CD4-positive, alpha-beta T cell treated with Interleukin-15 for 4 hours (primary cell): ENCODE measurements at places on chromosomes 16 and 17.
A peak's percentile ranks its signal among the peaks of the same experiment; 100 is the strongest.

DNA sequence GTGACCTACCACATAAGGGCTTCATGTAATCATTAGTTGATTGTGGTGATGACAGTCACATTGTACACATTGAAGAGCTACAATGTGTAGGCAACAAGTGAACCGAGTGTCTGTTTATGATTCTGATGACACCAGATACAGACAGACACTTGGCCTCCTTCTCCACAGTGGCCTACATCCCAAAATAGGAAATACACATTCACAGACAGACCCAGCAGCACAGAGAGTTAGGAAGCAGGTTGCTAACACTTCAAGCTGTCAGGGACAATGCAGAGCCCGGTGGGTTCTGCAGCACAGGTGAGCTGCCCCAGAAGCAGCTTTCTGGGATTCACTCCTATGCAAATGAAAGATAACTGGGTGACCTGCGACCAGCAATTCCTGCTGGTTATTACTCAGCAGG, 72.2 kb downstream of the CDH11 start:
- DNase-seq: no peak

DNA sequence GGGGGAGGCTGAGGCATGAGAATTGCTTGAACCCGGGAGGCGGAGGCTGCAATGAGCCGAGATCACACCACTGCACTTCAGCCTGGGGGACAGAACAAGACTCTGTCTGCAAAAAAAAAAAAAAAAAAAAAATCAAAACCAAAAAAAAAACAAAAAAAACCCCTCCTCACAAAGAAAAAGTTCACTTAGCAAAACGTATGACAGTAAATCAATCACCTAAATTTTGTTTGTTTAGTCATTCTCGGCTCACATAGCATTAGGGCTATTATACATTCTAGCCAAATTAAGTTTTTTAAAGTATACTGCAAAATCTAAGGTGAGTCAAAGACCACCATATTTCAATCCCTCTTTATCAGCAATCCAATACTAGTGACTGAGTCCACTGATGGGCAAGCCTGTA, 5.7 kb downstream of the ZNF652 start:
- no peak for DNase-seq

DNA sequence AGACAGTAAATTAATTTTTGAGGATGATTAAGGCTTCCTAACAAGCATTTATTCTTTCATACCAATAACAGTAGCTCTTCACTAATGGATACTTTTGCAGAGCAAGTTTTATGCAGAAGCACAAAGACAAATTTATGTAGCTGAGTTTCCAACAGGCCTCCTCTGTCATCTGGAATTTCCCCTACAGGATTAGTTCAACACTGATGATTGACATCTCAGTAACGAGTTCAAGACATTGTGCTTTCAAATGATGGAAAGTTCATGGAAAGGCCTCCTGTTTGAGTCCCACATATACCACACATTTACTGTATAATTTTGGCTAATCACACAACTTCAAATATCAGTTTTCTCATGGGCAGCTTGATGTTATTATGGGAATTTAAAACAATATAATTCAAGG, 40.6 kb downstream of the ABCA10 start:
- DNase-seq: no peak

DNA sequence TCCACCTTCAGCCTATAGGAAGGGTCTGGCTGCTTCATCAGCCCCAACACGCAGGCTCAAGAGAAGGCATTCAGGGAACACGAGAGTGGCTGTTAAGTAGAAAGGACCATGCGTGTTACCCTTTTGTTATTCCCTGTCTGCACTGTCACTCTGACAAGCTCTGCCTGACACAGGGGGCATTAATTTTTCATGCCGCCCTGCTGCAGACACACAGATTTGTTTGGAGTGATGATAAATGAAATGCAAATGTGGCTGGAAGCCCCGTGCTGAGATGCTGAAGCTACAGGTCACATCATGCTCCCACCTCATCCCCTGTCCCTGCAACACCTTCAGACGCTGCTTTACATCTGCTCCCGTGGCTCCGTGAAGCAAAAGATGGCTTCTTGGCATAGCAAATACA, 97.7 kb downstream of the USP31 start:
- no peak for DNase-seq

DNA sequence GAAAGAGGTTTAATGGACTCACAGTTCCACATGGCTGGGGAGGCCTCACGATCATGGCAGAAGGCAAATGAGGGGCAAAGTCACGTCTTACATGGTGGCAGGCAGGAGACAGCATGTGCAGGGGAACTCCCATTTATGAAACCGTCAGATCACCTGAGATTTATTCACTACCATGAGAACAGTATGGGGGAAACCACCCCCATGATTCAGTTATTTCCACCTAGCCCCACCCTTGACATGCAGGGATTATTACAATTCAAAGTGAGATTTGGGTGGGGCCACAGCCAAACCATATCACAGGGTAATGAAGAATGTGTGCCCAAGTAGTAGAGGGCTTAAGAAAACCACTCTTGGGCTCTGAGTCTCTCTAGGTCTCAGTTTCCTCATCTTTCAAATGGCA, 85.1 kb downstream of the PRKCB start:
- no peak for DNase-seq

- no peak for DNase-seq
These were observed 59.1 kb upstream of the INTS2 start for GRCh38 chr17:61986898-61987297.

DNA sequence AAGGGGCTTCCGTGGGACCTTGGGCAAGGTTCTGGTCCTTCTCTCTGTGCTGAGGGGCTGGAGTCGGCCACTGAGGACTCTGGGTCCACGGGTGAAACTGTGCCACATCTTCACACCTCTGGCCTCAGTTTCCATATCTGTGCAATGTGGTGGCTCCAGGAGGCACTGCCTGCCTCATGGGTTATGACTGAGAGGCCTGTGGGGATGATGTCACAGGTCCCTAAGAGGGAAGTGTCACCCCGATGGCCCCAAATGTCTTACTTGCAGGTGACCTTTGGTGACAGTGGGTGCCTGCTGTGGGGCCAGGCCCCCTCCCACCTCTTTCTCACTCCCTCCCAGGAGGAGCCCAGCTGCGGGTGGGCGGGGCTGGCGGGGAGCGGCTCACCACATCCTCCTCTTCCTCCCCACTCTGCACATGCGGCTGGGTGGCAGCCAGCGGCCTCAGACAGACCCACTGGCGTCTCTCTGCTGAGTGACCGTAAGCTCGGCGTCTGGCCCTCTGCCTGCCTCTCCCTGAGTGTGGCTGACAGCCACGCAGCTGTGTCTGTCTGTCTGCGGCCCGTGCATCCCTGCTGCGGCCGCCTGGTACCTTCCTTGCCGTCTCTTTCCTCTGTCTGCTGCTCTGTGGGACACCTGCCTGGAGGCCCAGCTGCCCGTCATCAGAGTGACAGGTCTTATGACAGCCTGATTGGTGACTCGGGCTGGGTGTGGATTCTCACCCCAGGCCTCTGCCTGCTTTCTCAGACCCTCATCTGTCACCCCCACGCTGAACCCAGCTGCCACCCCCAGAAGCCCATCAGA, at the start of gene IL21R:
TSS of gene IL21R (plus strand) at position 407 of the 801 bp plus-strand sequence. CDS start 27,898 bp downstream, outside the sequence.
- DNase-seq: peak; percentile 88

DNA sequence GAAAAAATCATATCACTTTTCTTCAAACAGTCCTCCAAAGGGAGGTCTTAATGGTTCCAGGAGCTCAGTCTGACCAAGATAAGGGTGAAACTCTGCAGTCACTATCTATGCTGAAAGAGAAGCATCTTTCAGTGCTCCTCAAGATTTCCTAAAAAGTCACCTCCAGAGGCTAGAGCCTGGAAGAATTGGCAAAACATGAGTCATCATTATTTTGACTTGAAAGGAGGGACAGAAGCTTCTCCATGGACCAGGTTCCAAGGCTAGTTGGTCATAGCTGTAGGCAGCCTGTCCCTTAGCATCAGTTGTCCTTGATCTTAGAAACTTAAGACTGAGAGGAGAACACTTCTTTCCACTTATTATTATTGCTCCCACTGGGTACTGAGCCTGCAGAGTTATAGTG, 219.0 kb upstream of the ASIC2 start:
- no peak for DNase-seq

DNA sequence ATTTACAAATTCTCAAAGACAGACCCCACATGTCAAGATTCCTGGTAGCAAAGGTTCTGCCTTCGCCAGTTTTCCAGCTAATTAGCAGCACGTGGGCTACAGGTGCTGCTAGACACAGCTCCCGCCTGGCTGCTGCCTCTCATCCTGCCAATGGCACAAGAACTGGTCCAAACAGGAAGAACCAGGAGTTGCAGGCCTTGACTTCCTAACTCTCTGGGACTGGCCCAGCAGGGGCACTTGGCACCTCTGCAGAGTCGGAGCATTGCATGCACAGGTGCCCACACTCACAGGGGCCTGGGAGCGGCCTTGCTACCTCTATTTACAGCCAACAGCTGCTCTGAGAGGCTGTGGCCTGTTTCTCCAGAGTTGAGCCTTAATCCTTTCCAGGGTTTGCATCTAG, 39.6 kb downstream of the TK2 start:
- DNase-seq: no peak

- DNase-seq: peak; percentile 14
These were observed 81.1 kb upstream of the ALOX12 start for GRCh38 chr17:6914711-6915110.

DNA sequence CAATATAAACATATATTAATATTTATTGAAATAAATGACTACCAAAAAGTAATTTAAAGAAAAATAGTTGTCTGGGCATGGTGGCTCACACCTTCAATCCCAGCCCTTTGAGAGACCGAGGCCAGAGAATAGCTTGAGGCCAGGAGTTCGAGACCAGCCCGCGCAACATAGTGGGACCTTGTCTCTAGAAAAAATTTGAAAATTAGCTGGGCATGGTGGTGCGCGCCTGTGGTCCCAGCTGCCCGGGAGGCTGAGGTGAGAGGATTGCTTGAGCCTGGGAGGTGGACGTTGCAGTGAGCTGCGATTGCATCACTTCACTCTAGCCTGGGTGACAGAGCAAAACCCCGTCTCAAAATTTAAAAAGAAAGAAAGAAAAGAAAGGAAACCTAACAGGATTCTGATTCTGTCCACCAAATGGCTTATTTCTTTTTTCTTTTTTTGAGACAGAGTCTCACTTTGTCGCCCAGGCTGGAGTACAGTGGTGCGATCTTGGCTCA, 3.4 kb upstream of the BPTF start:
- DNase-seq: no peak

- no peak for DNase-seq
These were observed 224.4 kb downstream of the PRKCA start for GRCh38 chr17:66526827-66527226.

- DNase-seq: no peak
These were observed 44.0 kb downstream of the ZNF276 start for GRCh38 chr16:89765292-89765830.

GRCh38 chr17:1953831-1954230, 71.3 kb downstream of the RTN4RL1 start:
- DNase-seq: no peak

GRCh38 chr17:82065193-82065637, 389 bp downstream of the DUS1L start:
- peak; percentile 11 for DNase-seq

GRCh38 chr16:85735946-85736345, 14.9 kb downstream of the C16orf74 start:
- DNase-seq: no peak

- peak; percentile 74 for DNase-seq
These were observed at the start of the genes CNTD1 and COA3 for GRCh38 chr17:42798383-42799380. CNTD1 (plus strand) TSS chr17:42798861; CDS start chr17:42799068, 207 bp downstream. COA3 (minus strand) TSS chr17:42798704; CDS start chr17:42798681, 23 bp downstream.

- no peak for DNase-seq
These were observed 17.2 kb downstream of the TMEM114 start for GRCh38 chr16:8572919-8573724.

GRCh38 chr16:84563786-84564420, 54.0 kb downstream of the COTL1 start:
- DNase-seq: no peak

DNA sequence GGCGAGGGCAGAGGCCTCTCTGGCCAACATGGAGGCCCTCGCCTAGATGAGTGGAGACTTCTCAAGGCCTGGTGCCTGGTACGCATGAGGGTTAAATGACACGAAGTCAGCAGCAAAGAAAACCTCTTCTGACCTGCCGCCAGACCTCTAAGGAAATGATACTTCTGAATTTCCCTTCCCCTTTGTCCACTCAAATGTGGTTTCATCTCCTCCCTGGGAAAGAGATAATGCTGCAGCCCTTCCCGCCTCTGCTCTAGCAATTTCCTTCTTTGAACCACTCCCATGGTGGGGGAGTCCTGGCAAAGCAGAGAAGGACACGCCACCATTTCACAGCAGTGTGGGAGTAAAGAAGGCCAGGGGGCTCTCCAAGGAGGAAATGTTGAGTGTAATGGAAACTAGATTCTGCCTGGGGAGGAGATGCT, 65.7 kb upstream of the BCAR1 start:
- DNase-seq: no peak

- DNase-seq: no peak
These were observed 57.7 kb downstream of the OR1D5 start for GRCh38 chr17:3005696-3006095.

GRCh38 chr17:29763273-29763672, 140.6 kb upstream of the CORO6 start:
- DNase-seq: no peak

GRCh38 chr17:18360518-18360917, 2.8 kb downstream of the SHMT1 start:
- DNase-seq: no peak

GRCh38 chr16:26344976-26345375, 653.2 kb downstream of the HS3ST4 start:
- no peak for DNase-seq

DNA sequence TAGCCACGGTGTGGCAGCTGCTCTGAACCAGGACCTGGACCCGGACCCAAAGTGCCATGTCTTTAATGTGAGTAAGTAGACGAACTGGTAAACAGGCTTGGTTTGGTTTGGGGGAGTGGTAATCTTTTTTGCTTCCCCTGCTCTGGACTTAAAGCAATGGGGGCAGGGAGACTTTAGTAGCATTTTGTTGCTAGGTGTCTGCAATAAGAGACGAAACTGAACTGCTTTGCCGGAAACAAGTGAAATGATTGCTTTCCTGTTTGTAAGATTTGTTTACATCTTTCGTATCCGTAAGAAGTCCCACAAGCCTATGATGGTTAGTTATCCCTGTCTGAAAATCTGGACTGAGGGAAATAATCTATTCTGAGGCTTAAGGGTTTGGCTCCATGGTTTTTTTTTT, 21.5 kb downstream of the PRCD start:
- DNase-seq: peak; percentile 50

- no peak for DNase-seq
These were observed 18.2 kb downstream of the ZCCHC14 start for GRCh38 chr16:87474566-87474996.

- DNase-seq: no peak
These were observed 32.0 kb downstream of the POLR3E start for GRCh38 chr16:22329199-22329695.

DNA sequence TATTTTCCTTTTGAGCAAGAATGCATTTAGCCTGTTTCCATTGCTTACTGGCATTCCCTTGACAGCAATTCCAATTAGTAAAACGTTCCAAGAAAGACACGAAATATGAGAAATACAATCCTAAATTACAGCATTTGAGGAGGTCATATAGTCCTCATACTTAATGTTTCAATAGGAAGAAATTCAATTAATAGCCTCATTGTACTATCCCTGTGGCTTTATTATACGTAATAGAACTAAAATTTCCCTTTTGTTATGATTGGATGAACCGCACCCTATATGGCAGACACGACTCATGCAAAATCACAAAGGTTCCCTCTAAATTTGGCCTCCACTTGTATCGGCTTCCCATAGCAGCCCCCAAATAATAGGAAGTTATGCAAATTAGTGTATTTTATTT, 291.7 kb downstream of the CEP112 start:
- no peak for DNase-seq
